Activated CD4-positive, alpha-beta memory T cell treated with anti-CD3 and anti-CD28 coated beads, Interleukin-2, amount 10 ng/mL, durations not matched to agents 7 days and 5 days (primary cell): ENCODE measurements at places on chromosomes 12 and 14. TPM values are rescaled to one million over a fixed set of nuclear protein-coding genes. Genes with fewer than 3 reads are reported as not detected.

- peak; percentile 18 for DNase-seq
These were observed 596 bp upstream of the BICD1 start for GRCh38 chr12:32105986-32106516.

KRT78 gene
- not detected for total RNA-seq

GRCh38 chr12:130958557-130959140 lies 4.9 kb downstream of the ADGRD1 start:
- no peak for DNase-seq

RNASE7 gene
- not detected for total RNA-seq

- DNase-seq = no peak
These were observed 96.8 kb downstream of the EXOC5 start for GRCh38 chr14:57171903-57172302.
